ENCODE measurements at places on chromosomes 6 and 20.
A peak's percentile ranks its signal among the peaks of the same experiment; 100 is the strongest.

DNA sequence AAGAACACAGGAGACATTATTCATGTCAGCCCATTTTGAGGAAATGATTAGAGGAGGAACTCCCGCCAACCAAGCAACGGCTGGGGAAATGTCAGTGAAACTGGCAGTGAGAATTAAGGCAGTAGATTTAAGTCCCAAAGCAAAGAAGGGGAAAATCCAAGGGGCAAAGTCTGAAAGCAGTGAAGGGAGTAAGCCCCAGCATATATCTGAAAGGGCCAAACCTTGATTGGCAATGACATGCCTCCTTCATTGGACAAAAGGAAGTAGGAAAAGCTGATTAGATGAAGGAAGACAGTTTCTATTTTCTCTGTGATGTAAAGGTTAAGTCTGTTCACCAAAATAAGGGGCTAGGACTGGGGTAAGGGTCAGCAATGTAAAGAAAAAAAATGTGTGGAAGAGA lies 190.3 kb downstream of the RNF144B start:
- no peak for DNase-seq

DNA sequence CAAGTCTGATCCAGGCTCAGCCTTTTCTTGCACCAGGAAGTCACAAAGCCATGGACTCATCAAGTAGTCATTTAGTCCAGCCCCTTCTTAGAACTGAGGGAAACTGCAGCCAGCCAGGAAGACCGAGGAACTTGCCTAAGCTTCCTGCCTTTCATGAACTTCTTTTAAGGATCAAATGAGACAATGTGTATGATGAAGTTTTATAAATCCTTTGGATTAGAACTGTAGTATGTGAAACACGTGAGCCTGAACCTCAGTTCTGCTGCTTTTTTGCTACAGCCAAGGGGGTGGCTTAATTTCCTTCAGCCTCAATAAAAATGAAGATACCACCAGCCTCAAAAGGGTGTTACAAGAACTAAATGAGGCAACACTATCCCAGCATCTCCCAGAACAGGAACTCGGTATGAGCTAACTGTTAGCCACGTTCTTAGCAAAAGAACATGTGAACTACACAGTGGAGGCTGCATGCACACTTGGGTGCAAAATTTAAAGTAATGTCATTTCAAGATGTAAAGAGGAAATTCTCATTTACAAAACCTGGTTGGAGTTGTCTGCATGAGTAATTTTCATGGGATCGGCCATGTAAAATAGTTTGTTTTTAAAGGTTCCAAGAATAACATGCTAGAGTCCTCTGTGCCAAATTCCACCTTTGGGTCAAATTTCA lies 76.0 kb upstream of the TBC1D7 start:
- DNase-seq, result no peak

GRCh38 chr20:31566319-31566657 lies 38.8 kb upstream of the ID1 start:
- no peak for DNase-seq

DNA sequence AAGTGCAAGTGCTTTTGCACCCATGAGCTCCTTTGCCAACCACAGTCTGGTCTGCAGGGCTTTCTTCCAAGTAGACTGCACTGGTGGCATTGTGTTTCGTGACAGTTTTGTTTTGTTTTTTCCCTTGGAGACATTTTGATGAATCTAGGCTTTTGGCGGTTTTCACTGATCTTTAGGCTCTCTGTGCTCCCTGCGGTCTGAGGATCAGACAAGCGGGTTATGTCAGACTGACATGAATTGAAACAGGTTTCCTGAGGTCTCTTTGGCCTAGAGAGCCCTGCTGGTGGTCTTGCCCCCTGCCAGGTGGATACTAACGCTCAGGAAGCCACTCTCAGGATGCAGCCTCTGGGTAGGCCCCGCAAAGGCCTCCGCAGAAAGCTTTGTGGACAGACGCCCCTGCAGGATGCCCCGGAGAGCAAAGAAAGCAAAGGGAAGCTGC lies 555.4 kb upstream of the AGPAT4 start:
- DNase-seq, result no peak

- DNase-seq, result no peak
Observed at GRCh38 chr6:112956696-112957535, 609.8 kb downstream of the RFPL4B start.

DNA sequence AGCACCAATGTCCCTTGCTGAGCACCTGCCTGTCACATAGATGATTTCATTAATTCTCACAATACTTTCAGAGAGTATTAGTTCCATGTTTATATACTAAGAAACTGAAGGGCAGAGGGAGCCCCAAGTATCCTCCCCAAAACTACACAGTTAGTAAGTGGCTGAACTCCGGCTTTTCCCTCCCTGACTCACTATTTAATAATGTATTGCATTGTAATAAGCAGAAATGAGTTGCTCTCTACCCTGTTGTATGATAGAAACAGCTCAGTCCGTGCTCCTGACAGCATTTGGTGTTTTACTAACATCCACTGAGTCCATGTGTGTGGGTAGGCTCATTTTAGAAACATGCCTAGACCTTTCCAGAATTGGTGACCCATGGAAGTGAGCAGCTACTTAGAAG lies 76.8 kb downstream of the OLIG3 start:
- DNase-seq, result no peak

DNA sequence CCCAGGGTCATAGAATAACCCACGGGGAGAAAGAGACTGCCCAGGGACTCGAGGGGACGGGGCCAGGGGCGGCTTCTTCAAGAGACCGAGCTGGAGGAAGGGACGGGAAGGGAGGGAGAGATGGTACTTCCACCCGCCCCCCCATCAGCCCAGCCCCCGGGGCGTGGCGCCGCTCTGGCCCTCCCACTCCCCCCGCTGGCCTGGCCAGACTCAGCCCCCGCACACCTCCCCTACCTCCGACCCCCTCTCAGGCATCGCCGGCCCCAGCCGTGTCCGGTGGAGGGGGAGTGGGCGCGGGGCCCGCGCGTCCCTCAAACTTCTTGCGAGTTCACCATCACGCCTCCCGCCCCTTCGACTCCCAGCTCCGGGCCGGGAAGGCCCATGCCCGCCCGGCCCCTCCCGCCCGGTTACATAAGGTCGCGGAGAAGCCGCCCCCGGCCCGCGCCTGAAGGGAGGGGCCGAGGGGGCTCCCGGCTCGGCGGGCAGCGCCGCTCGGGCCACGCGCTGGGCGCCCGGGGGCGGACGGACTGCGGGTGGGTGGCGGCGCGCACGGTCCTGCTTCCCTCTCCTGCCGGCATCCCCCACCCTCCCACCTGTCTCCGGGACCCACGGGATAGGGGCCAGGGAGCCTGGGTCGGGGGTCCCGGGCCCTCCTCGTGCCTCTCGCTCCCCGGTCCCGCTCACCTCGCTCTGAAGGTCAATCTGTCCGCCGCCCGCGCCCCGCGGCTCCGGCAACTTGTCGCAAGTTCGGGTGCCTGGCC lies 562 bp downstream of the TFEB start:
- DNase-seq, result peak; percentile 67

DNA sequence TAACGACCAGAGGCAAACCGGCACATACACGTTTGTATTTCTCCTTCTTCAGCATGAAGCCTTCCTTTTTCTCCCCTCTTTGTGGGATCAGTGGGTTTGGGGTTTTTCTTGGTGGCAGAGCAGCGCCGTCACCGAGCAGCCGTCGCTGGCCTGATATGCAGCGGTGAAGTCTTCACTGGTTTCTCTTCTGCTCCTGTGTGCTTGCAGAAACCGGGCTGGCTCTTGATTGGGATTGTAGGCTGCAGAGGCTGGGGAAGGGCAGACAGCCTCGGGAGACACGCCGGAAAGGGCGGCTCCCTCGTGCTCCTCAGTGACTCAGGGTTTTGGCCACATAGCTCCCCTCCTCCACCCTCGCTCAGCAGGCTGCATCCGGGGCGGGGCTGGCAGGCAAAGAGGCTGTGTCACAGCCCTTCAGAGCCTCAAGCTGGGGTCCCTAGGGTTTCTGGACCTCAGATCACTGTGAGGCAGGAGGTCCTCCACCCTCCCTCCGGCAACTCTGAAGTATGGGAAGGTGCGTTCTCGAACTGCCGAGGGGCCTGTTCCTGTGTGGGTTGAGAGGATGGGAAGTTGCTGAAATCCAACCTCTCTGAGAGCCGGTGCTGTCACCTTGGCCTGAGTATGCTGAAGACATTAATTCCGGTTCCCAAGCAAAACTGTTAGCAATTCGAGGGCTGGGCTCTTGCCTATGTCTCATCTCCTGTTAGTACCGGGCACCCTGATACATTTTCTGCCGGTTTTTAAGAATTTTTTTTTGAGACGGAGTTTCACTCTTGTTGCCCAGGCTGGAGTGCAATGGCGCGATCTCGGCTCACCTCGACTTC lies 24.2 kb downstream of the NQO2 start:
- DNase-seq, result peak; percentile 59

GRCh38 chr6:35473075-35473849 lies 5.1 kb downstream of the RPL10A start:
- no peak for DNase-seq

DNA sequence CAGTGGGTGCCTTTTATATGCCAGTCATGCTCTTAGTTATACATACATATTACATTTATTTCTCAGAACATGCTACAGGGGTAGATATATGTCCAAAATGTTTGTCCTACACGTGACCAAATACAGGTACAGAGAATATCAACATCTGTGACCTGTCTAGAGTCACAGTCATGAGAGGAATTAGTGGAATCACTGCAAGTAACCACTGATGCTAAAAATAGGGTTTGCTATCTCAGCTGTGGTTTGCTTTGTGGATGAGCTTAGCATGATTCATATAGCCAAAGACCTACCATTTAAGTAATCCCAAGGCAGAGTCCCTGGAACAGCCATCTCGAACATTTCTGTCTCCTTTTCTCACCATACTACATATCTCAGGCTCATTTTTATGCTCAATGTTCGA lies 32.3 kb downstream of the GSTA3 start:
- DNase-seq, result no peak

GRCh38 chr6:130326496-130326895 lies 39.3 kb upstream of the TMEM200A start:
- DNase-seq, result no peak
